ENCODE measurements at places on chromosomes 5 and 9.

DNA sequence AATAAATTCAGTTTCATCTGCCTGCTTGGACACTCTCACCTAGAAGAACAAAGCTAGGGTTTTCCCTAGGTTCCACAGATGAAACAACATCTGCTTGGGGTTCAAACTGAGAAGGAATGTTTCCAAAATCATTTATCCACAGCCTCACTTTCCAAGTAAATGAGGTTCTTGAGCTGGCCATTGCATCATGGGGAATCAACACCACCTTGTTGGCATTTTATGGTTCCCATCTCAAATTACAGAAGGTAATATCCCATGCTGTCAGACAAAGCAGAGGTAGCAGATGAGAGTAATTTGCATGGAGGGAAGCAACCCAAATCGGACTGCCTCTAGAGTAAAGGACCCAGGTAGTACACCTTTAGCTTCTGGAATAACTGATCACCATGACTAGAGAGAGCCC lies 10.5 kb upstream of the NR4A3 start:
- ATAC-seq: peak; percentile 15

DNA sequence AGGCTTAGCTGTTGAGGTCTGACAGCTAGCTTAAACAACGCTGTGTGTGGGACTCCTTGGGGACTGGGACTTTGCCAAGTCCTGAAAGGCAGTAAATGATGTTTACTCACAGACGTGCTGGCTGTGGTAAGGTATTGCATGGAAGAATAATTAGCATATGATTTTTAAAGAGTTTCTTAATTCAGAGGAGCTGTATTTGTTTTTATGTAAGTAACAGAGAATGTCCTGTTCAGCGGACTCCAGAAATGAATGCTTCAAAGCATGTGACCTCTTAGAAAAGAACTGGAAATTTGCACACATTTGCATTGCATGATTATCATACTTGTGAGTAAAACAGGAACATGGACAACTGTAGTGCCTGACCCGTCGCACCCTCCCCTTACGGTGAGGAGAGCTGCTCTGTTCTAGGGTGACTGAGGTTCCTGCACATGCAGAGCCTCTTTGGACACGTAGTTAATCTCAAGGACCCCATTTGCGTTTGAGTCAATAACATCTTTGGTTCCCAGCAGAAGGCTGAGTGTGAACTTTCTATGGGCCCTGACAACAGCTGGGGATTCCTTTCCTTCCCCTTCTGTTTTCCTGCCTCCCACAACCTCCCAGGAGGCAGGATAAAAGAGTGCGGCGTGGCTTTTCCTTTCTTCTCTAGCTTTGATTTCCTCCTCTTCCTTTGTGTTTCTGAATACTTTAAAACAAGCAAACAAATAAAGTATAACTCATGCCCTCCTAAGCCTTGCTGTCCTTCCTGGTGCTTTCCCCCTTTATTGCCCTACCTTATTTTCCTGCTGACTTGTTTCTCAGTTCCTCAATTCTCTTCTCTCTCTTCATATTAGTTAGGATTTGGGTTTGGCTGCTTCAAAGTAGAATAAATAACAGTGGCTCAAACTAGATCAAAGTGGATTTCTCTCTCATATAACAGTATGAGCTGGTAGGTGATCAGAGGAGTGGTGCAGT lies 157.2 kb upstream of the CD180 start:
- ATAC-seq: no peak

GRCh38 chr9:127853312-127854183 lies 910 bp downstream of the ENG start:
- peak; percentile 45 for ATAC-seq

DNA sequence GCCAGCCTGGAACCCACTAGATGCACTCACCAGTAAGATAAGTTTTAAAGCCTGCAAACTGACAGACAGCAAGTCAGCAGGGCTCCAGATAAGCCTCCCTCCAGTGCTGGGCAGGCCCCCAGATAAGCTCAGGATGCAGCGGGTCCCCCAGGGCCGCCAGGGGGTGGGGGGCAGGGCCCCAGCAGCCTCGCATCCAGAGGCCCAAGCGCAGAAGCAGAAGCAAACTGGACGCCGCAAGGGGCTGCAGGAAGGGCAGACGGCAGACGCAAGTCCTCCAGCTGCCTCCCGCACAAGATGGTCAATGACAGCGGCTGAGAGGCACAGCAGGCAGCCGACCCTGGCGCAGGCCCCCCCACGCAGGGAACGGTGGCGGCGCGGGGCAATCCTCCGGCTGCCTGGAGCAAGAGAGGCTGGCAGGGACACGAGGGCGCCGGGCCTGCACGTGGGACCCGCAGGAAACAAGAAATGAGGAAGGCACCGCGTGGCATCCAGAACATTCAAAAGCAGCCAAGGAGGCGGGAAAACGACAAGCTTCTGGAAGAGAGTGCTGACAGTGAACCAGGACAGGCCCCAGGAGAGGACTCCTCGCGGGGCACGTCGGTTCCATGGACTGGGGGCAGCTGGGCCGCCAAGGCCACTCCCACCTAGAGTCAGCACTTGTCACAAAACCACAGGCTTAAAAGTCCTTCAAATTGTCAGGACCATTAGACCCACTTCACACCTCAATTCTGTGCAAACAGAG lies 49.8 kb downstream of the ROR2 start:
- no peak for ATAC-seq

- no peak for ATAC-seq
These were observed 32.3 kb downstream of the TMEM167A start for GRCh38 chr5:83044926-83045325.

Measured in activated T-helper 17 cell treated with anti-CD3 and anti-CD28 coated beads, Interleukin-2, amount 50 U/mL, for 72 hours (primary cell).